ENCODE measurements at places on chromosomes 5 and 9.

- no peak for DNase-seq
Observed at GRCh38 chr5:15234911-15235310, 265.1 kb upstream of the FBXL7 start.

GRCh38 chr5:5658226-5658625, 235.7 kb downstream of the ICE1 start:
- no peak for DNase-seq

- DNase-seq, result no peak
Observed at GRCh38 chr9:87007711-87008366, 60.5 kb upstream of the GAS1 start.

DNA sequence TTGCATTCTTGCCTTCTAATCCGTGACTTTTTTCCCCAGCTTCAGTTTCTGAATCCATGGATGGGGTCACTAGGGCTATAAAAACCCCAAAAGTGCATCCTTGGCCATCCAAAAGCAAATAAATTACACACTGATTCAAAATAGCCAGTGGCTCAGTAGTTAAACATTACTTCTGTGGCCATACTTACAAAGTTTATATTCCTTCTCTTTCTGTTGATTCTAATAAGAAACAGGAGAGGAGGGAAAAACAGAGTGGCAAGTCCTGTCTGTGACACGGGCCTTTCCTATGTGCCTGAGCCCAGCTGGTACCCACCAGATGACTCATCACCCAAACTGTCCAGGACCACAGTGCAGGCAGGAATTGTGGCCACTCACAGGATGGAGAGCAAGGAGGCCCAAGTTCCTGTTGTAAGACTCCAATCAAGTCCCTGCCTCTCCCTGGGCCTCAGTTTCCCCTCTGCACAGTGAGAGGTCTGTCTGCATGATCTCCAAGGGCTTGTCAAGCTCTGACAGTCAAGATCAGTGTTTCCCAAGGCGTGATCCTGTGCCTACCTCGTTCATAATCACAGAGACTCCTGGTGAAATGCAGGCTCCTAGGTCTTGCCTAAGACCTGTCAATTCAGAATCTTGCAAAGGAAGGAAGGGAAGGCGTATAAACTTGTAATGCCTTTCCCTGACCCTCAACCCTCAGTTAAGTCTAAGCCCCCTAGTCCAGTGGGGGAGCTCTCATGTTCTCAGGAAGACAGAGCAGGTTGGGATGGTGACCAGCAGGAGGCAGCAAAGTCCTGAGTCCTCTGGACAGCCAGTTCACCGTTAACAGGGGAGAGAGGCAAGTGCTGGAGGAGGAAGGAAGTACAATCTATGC, 29.5 kb downstream of the TNIP1 start:
- DNase-seq, result peak; percentile 56

DNA sequence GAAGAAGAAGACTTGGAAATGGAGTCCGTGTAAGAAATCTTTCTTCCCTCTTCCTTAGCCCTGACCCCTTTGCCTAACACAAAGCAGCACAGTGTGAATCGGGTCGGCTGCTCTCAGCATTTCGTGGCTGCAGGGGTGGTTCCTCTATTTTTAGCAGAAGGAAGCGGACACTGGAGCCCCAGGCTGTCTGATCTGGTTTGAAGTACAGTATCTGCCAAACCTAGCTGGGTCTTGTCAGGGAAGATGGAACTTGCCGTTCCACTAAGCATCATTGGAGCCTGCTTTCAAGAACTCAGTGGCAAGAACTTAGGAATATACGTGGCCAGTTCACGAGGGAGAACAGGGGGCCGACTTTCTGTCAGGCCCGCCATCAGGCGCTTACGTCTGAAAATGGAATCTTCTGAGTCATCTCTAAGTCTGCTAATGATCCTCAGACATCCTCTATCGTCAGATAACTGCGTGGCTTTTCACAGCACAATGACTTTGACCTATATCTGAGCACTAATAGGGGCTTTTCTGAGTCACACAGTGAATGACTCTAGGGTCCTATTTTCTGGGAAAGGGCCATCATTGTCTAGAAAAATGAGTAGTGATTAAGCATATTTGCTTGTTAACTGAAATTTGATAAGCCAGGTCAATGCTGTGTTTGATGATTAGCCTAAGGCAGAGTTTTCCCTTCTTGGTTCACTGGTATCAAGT, 43.3 kb upstream of the NCS1 start:
- peak; percentile 45 for DNase-seq

All from activated CD4-positive, CD25-positive, alpha-beta regulatory T cell treated with anti-CD3 and anti-CD28 coated beads, Interleukin-2, amount 50 U/mL, for 72 hours (primary cell).